Activated CD4-positive, CD25-positive, alpha-beta regulatory T cell treated with anti-CD3 and anti-CD28 coated beads, Interleukin-2, amount 50 U/mL, for 16 hours (primary cell): ENCODE measurements at places on chromosomes 5 and 9.

GRCh38 chr5:40627706-40628105, 52.0 kb upstream of the PTGER4 start:
- no peak for DNase-seq

DNA sequence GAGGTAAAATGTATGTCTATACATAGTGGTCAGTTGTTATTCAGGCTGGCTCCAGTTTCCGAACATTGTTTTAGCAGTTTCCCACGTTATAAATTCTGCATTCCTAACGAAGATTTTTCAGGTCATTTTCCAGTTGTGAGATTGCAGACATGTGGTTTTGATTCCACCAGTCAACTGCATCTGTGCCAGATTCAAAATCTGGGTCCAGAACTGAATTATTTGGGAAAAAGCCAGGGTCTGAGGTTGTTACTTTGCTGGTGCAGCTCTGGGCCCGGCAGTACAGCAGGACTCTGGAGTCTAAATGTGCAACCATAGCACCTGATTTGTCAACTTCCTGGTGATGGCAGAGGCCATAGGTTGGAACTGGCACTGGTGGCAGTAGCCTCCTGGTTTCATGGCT, 105.7 kb upstream of the MEGF10 start:
- no peak for DNase-seq

GRCh38 chr9:113504725-113505590, 41.4 kb downstream of the RGS3 start:
- no peak for DNase-seq

- no peak for DNase-seq
Observed at GRCh38 chr5:40578501-40579451, 100.9 kb upstream of the PTGER4 start.

DNA sequence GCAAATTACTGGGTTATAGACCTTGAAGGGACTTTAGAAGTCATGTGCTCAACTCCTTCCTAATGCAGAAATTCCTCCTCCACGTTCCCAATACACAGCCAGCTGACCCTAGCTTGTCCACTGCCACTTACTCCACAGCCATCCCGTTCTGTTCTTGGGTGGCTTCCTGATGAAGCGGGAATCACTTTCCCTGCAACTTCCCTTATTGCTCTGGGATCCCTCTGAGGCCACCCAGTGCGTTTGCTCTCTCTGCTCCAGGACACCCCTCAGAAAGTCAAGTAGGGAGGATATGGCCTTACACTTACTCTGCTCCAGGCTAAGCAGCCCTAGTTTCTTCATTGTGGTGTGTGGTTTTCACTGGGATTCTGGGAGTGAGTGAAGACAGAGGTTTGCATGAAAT, 55.5 kb downstream of the GALNT12 start:
- no peak for DNase-seq

- DNase-seq, result no peak
Observed at GRCh38 chr9:135914921-135915320, 7.6 kb upstream of the CAMSAP1 start.

GRCh38 chr9:91391412-91391811, 29.7 kb upstream of the AUH start:
- no peak for DNase-seq

DNA sequence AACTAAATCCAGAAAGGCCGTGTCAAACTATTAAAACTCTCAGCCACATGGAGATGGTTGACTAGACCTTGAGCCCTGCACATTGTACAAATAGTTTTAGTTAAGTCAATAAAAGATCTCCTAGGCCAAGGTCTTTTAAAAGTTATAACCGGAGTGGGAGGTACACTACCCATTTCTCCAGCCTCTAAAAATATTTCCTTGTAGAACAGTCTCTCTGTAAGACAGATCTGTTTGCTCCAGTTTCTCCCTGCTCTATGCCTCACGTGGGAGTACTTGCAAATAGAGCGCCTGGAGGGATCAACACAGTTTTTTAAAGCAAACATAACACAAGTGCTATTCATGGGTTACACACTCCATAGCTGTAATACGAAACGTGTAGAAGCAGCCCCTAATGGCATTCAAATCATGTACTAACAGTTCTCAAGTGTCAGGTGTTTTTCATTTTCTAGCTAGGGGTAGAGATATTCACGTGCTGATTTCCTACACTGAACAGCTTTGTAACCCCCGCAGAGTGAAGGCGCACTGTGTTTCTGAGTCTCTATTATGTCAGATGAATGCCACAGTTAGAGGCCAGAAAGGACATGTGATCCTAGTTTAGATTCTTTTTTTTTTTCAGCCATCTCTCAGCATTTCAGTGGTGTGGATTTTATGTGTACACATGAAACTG, 703.4 kb upstream of the GRAMD2B start:
- no peak for DNase-seq

DNA sequence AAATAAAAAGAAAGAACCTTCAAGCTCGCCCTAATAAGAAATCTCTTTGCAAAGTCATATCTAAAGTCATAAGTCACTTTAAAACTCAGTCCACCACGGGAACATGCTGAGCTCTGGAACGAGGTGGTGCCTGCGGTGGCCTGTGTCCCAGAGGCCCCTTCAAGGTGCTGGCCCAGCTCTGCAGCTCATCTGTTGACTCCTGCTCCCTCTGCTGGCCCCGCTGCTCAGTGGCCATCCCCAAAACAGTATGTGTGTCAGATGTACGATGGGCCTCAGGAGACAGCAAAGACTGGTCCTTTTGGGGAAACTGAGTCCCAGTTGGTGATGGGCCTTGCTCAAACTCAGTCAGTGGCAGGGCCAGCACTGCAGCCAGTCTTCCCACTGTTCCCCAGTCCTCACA, 22.8 kb upstream of the FOXB2 start:
- DNase-seq, result no peak

DNA sequence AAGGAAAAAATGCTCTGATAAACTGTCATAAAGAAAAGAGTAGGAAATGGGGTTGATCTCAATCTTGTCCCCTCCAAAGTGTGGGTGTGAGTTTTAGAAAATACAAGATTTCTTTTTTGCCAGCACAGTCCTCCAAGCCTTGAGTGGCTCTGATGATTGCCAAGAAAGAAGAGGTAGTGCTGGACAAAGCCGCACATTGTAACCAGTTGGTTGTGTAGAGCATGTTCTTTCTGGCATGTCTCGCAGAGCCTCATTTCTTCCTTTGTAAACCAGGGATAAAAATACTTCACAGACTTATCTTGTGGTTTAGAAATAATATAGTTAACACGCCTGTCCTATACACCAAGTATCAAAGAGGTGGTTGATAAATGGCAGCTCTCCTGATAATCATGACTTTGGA, 30.4 kb downstream of the PRLR start:
- DNase-seq, result no peak

- no peak for DNase-seq
Observed at GRCh38 chr5:107466233-107466769, 204.4 kb downstream of the EFNA5 start.
